ENCODE measurements at places on chromosomes 1 and 21.
A peak's percentile ranks its signal among the peaks of the same experiment; 100 is the strongest.

DNA sequence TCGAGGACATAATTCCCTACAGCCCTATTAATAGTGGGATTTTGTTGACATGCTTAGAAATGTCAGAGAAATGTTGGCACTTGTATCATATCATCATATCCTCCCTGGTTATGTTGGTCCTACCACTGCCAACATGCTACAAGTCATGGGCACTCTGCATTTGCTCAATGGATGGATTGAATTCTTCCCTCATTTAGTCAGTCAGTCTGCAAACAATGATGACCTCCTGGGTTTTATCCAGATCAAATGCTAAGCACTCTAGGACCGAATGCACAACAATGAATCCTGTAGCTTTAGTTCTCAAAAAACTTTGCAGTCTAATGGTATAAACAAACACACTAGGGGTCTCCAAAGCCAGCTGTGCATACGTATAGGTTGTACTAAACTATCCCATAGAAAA, 357.2 kb upstream of the DPYD start:
- no peak for DNase-seq

- no peak for DNase-seq
Measured at GRCh38 chr1:96515925-96516324, 205.7 kb upstream of the PTBP2 start.

GRCh38 chr1:211133393-211133835, 534 bp downstream of the KCNH1 start:
- no peak for DNase-seq

DNA sequence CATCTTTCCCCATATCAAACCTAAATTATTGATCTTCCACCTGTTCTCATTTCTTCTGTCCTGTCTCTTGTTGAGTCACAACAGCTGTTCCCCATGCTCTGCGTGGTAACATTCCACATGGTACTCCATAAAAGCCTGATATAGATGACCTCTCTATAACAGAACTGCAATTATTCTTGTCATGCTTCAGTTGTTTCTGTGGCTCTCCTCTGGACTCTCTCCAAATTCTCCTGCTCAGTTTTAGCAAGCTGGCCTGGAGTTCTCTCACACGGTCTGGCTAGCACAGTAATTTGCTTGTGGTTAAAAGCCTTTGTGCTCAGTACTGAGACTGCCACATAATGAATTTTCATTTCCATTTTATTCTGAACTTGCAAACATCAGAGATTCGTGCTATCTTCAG, 10.6 kb upstream of the LRRC39 start:
- DNase-seq, result no peak

DNA sequence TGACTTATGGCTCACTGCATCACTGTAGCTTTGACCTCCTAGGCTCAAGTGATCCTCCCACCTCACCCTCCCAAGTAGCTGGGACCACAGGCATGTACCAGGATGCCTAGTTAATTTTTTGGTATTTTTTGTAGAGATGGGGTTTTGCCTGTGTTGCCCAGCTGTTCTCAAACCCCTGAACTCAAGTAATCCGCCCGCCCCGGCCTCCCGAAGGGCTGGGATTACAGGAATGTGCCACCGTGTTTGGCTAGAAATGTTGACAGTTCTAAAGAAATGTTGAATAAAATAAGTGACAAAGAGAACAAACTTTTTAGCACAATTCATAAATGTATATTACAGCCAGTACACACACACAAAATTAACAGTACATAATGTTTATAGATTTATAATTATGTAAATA, 1586.1 kb downstream of the NCAM2 start:
- DNase-seq, result no peak

DNA sequence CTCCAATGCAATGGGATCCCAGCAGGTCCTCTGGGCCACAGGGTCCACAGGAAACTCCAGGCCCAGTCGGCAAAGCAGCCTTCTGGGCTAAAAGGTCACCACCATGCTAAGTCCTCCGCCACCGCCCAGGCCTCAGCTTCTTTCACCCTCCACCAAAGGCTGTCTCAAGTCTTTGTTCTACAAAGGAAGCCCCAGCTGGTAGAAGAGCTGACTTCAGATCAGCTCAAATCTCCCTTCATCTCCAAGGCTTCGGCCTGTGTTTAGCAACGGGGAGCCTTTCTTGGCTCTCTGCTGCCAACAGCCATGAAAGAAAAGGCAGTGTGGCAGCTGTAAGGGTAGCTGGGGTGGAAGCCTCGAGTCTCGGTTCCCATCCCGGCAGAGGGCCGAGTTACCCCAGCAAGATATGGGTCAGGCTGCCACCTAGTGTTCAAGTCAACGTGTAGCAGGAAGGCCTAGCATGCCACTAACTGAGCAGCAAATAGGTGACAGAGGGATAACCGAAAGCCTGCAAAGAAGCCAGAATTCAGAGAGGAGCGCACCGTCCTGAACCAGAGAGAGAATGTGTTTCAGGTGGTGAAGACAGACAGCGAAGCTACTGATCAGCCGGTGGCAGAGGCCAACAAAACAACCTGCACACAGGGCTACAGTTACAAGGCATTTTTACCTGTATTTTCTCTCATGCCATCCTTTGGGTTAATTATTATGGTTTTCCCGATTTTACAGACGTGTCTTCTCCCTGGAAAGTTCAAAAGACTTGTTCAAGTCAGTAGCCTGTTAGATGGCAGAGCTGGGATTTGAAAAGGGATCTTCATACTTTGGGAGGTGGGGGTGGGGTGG, 26.8 kb upstream of the CRNN start:
- peak; percentile 64 for DNase-seq
